Activated CD4-positive, alpha-beta T cell treated with anti-CD3 and anti-CD28 coated beads, Interleukin-2, amount 10 ng/mL, durations not matched to agents 7 days and 5 days (primary cell): ENCODE measurements at places on chromosomes 1 and 21.

GRCh38 chr1:64967381-64967780, 1.0 kb upstream of the JAK1 start:
- peak overlapping the region; percentile 85 for H3K27ac ChIP-seq
- DNase-seq = no peak
- H3K4me1 ChIP-seq = peaks cover 46% of the 10 kb centered on the region
- H3K4me3 ChIP-seq = peak overlapping the region; percentile 82
- peaks cover 2% of the 10 kb centered on the region for H3K27me3 ChIP-seq

DNA sequence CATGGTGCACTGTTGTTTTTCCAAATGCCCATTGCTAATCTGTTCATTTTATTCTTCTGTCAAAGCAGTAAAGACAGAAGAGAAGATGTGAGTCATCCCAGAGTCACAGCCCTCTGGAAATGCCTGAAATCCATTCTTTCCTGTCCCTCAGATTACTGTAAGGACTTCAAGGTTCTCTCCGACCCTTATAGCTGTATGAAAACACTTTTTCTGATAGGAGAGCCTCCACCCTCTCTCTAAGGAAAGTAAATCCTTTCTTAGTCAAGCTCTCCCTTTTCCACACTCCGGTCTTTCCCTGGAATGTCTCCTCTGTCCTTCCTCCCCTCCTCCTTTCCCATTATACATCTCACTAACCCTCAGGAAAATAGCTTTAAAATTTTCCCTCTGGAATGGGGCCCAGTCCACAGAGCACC, 3.5 kb upstream of the PRDX6 start:
- no peak for DNase-seq
- peaks cover 36% of the 10 kb centered on the region for H3K4me1 ChIP-seq
- H3K27me3 ChIP-seq = no peaks in the 10 kb centered on the region
- peaks cover 58% of the 10 kb centered on the region for H3K36me3 ChIP-seq
- H3K27ac ChIP-seq = no peak overlapping the region

- no peaks in the 10 kb centered on the region for H3K4me1 ChIP-seq
- DNase-seq = no peak
- H3K27me3 ChIP-seq = peaks cover 9% of the 10 kb centered on the region
- H3K27ac ChIP-seq = no peak overlapping the region
Measured at GRCh38 chr1:168170564-168171508, 7.9 kb upstream of the TIPRL start.

DNA sequence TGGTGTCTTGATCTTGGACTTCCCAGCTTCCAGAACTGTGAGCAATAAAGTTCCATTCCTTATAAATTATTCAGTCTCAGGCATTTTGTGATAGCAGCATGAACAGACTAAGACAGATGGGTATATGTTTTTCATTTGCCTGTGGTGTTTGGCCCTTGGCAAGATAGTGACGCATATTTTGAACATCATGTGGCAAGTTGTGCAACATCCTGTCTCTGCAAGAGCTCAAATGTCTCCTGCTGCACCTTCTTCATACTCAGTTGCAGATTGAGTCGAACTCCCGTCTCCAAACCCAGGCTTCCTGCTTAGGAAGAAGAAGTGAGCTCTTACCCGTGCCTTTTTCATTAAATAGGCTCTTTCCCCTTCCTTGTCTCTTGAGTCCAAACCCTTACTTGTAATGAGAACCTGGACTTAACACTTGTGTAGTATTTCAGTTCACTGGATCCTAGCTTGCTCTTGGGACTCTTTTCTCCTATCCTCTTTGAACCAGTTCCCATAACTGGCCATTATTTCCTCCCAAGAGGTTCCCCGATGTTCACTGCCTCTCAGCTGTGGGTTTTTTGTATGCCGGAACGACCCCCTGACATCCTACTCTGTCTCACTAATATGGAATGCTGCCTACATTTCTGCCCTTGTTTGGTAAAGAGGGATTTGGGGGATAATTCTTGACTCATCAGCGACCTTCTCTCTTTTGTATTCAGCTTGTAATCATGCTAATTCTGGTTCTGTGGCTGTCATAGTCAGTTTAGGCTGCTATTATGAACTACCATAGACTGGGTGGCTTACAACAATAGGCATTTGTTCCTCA, 125.0 kb upstream of the KCNK2 start:
- no peaks in the 10 kb centered on the region for H3K27me3 ChIP-seq
- no peak overlapping the region for H3K27ac ChIP-seq
- DNase-seq = no peak
- no peaks in the 10 kb centered on the region for H3K36me3 ChIP-seq

GRCh38 chr1:187527346-187527745, 698.6 kb downstream of the PLA2G4A start:
- no peaks in the 10 kb centered on the region for H3K27me3 ChIP-seq
- H3K36me3 ChIP-seq = no peaks in the 10 kb centered on the region
- H3K4me3 ChIP-seq = no peak overlapping the region
- H3K27ac ChIP-seq = no peak overlapping the region
- no peak for DNase-seq
- no peaks in the 10 kb centered on the region for H3K4me1 ChIP-seq

DNA sequence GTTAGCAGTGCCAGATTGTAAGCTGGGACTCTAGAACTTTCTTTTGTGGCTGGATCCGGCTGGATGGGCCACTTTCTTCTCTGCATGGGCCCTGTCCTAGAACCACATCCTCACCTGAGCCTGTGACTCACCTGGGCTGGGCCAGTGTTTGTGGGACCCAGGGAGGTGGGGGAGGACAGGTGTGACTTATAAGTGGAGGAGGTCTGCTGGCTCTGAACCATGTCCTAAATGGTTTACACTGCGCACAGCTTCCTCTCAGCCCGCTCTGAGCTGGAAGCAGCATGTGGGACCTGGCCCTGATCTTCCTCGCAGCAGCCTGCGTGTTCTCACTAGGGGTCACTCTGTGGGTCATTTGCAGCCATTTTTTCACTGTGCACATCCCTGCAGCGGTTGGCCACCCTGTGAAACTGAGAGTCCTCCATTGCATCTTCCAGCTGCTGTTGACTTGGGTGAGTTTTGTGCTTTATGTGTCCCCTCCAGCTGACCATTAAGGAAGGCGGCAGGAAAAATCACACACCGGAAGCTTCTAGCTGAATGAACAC, at the start of gene AADACL3:
Gene AADACL3, plus strand, starts transcription at position 215 of the 542 bp plus-strand sequence. Its CDS starts 67 bp downstream, at position 282.
- no peaks in the 10 kb centered on the region for H3K36me3 ChIP-seq
- H3K27ac ChIP-seq = no peak within 1 kb of the TSS
- no peaks in the 10 kb centered on the region for H3K4me1 ChIP-seq
- DNase-seq = no peak

- H3K4me3 ChIP-seq = no peak overlapping the region
- H3K27ac ChIP-seq = no peak overlapping the region
- H3K36me3 ChIP-seq = no peaks in the 10 kb centered on the region
- H3K4me1 ChIP-seq = no peaks in the 10 kb centered on the region
- no peak for DNase-seq
Measured at GRCh38 chr1:229101011-229101871, 169.7 kb upstream of the RAB4A start.

DNA sequence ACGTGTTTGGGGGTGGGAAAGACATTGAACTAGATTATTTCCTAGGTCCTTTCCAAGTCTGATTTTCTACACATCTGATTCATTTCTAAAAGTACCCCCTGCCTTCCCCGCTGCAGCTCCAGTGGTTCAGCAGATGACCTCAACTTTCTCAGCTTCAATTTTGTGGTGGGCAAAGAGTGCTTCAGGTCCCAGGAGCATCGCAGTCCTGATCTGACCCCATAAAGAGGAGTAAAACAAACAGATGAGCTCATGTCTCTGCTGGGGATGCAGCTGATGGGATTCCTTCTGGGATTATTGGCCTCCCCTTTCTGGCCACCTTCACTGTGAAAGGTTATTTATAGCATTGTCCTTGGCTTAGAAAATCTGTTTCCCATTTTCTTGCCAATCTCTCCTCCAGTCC, 337.0 kb upstream of the PLXNA2 start:
- H3K27me3 ChIP-seq = no peaks in the 10 kb centered on the region
- H3K36me3 ChIP-seq = no peaks in the 10 kb centered on the region
- H3K27ac ChIP-seq = no peak overlapping the region
- DNase-seq = no peak
- no peaks in the 10 kb centered on the region for H3K4me1 ChIP-seq

- no peak for DNase-seq
- no peak overlapping the region for H3K4me3 ChIP-seq
- no peaks in the 10 kb centered on the region for H3K36me3 ChIP-seq
- H3K4me1 ChIP-seq = no peaks in the 10 kb centered on the region
Measured at GRCh38 chr21:27407271-27407670, 440.4 kb upstream of the ADAMTS5 start.

DNA sequence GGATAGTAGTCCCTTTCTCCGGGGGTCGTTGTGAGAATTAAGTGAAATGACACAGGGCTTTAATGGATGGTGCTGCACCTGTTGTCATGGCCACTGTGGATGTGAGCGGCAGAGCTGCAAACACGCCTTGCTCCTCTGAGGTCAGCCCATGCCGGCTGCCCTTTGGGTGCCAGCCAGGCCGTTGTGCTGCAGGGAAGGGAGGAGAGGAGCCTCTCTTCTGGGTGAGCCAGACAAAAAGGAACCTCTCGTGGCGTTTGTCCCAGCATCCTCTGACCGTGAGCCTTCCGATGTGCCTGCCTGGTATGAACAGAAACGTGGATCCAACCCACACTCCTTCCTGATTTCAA, 383.0 kb upstream of the VAMP3 start:
- no peaks in the 10 kb centered on the region for H3K27me3 ChIP-seq
- DNase-seq = peak; percentile 0
- H3K4me1 ChIP-seq = no peaks in the 10 kb centered on the region
- H3K27ac ChIP-seq = no peak overlapping the region
- H3K4me3 ChIP-seq = no peak overlapping the region

DNA sequence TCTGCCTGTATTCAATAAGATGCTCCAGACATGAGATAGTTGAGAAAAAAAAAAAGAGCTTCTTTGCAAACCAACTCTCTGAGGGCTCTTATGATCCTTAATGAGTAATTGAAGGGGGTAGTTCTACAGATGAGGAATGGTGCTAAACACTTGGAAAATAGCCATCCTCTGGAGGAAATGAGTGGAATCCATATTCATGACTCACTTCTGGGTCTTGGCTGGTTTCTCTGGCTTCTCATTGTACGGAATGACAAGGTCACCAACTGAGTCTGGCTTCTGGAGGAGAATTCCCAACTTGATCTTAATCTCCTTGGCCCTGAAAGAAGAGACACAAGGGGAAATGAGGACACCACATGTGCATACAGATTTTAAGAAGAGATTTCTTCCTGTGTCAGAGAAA, 34.7 kb downstream of the RGS5 start:
- no peak overlapping the region for H3K4me3 ChIP-seq
- no peak overlapping the region for H3K27ac ChIP-seq
- H3K27me3 ChIP-seq = no peaks in the 10 kb centered on the region
- H3K4me1 ChIP-seq = no peaks in the 10 kb centered on the region

DNA sequence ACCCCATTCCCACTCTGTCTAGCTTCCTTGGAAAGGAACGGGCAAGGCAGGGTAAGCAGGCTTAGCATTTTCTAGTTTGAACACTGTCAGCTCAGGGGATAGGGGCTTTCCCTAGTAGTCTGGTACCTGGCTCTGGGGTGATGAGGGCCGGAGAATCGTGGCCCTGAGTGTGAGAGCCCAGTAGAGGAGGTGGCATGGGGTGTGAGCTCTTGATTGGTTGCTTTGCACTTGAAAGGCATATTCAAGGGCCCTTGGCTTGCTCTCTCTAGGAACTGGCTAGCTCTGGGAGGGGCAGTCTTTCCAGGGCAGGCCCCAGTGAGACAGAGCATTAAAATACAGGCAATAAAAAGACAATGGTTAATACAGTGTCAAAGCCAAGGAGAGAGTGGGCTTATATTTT, 10.8 kb upstream of the EXTL1 start:
- H3K4me1 ChIP-seq = no peaks in the 10 kb centered on the region
- H3K27ac ChIP-seq = peak overlapping the region; percentile 25
- DNase-seq = no peak

GRCh38 chr1:65255035-65255655, 54.2 kb upstream of the DNAJC6 start:
- peak overlapping the region; percentile 59 for H3K27ac ChIP-seq
- DNase-seq = no peak
- no peaks in the 10 kb centered on the region for H3K36me3 ChIP-seq
- H3K27me3 ChIP-seq = peaks cover 9% of the 10 kb centered on the region

DNA sequence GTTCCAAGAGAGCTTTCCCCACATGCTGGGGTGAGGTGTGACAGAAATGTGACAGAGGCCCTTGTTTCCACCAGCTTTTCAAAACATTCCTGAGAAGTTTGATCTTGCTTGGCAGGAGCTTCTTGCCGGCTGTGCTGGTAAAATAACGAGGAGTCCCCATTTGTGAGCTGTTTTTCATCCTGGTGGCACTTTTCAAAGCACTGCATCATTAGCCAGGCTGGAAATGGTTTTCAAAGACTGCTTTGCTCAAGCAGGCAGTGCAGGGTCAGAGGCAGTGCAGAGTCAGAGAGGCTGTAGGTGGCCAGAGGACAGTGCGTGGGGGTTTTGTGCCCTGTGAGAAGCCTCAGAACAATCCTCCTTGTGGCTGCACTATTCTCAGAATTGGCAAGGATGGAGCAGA, 75.8 kb upstream of the KCNA3 start:
- H3K4me1 ChIP-seq = no peaks in the 10 kb centered on the region
- no peak overlapping the region for H3K4me3 ChIP-seq
- peaks cover 25% of the 10 kb centered on the region for H3K27me3 ChIP-seq
- no peak for DNase-seq

GRCh38 chr1:244735404-244735803, 82.5 kb downstream of the DESI2 start:
- peaks cover 13% of the 10 kb centered on the region for H3K4me1 ChIP-seq
- H3K36me3 ChIP-seq = peaks cover 9% of the 10 kb centered on the region
- no peak overlapping the region for H3K4me3 ChIP-seq
- H3K27me3 ChIP-seq = no peaks in the 10 kb centered on the region

- H3K36me3 ChIP-seq = no peaks in the 10 kb centered on the region
- no peak overlapping the region for H3K27ac ChIP-seq
- no peaks in the 10 kb centered on the region for H3K4me1 ChIP-seq
Measured at GRCh38 chr1:240515505-240515904, 96.5 kb downstream of the GREM2 start.

DNA sequence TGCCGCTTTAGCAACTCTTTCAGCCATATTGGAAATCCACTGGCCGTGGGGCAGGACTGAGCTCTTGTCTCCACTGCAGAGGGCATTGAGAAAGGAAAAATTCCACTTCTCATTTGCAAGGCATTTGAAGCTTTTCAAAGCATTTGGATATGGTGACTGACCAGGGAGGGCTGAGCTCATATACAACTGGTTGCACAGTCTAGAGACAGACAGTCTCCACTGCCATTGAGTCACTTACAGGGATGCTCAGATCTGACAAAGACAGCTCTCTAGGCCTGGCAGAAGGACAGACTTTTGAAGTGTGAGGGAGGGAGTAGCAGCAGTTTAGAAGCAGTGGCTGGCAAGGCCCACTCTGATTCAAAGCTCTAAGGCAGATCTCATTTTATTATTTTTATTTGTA, 24.2 kb downstream of the NCF2 start:
- H3K4me1 ChIP-seq = peaks cover 13% of the 10 kb centered on the region
- no peak overlapping the region for H3K27ac ChIP-seq
- H3K27me3 ChIP-seq = no peaks in the 10 kb centered on the region
- peaks cover 8% of the 10 kb centered on the region for H3K36me3 ChIP-seq
- no peak overlapping the region for H3K4me3 ChIP-seq
- DNase-seq = no peak

GRCh38 chr1:65949230-65949626, 156.5 kb downstream of the PDE4B start:
- H3K4me1 ChIP-seq = no peaks in the 10 kb centered on the region
- no peak overlapping the region for H3K27ac ChIP-seq
- no peaks in the 10 kb centered on the region for H3K36me3 ChIP-seq
- DNase-seq = no peak
